ENCODE measurements at places on chromosomes 12 and 14. TPM values are rescaled to one million over a fixed set of nuclear protein-coding genes. Genes with fewer than 3 reads are reported as not detected.
A peak's percentile ranks its signal among the peaks of the same experiment; 100 is the strongest.

CLEC7A gene
- not detected for total RNA-seq

PLCZ1 gene
- total RNA-seq, result not detected

SRRM4 gene
- total RNA-seq, result not detected

KITLG gene
- total RNA-seq, result not detected

KCNC2 gene
- not detected for total RNA-seq

RASSF9 gene
- not detected for total RNA-seq

BCL11B gene
- total RNA-seq, result 284 TPM

NFE2 gene
- not detected for total RNA-seq

NUMB gene
- total RNA-seq, result 21.8 TPM

HSPB8 gene
- total RNA-seq, result not detected

KCNH3 gene
- total RNA-seq, result 3.1 TPM

RHOJ gene
- not detected for total RNA-seq

GRCh38 chr12:6262211-6262610, 48.3 kb upstream of the PLEKHG6 start:
- DNase-seq, result no peak

DNA sequence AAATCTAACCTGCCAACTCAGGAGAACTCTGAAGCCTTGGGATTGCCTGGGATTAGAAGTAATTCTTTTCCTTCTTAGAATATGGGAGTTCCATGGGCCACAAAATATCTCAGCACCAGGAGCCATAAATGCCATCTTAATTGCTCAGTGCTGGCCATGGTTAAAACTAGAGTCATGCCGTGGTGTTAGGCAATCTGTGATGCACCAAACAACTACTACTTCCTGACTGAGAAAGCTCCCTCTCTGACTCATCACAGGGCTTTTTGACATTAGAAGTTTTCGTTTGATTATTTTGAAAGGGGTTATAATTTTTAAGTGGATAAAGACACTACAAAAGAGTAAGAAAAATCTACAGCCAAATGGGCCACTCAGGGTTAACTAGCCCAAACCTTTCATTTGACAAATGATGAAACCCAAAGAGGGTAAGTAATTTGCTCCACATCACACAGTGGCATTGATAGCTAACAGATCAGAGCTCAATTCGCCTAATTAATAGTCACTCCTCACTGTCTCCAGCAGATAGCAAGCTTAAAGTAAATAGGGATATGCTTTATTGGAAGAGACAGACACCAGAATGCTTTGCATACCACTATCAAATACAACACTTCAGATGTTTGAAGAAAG, 377.3 kb downstream of the EMP1 start:
- no peak for DNase-seq

DNA sequence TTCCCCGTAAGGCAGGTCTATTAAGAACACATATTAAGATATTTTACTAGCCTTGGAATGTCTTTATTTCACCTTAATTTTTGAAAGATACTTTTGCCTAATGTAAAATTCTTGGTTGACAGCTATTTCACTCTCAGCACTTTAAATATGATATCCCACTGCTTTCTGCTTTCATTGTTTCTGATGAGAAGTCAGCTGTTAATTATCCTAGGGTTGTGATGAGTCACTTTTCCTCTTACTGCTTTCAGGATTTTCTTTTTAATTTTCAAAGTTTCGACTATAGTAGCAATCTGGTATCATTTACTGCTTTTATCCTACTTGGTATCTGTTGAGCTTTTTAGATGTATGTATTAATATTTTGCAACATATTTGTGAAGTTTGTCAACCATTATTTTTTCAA, 578.9 kb upstream of the ATP2B1 start:
- DNase-seq, result no peak

- DNase-seq, result peak; percentile 62
These were observed 59.7 kb downstream of the PLXNC1 start for GRCh38 chr12:94207849-94208621.

DNA sequence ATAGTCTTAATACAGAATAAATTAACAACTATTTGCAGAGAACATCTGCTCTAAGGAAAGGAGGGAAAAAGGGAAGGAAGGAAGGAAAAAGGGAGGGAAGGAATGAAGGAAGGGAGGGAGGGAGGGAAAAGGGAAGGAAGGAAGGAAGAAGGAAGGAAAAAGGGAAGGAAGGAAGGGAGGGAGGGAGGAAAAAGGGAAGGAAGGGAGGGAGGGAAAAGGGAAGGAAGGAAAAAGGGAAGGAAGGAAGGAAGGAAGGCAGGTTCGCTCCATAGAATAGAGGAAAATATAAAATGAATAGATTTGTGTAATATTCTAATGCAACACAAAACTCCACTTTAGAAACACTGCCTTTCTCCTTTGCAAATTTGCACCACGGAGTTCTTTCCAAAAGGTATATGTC, 16.6 kb downstream of the KICS2 start:
- DNase-seq, result no peak

DNA sequence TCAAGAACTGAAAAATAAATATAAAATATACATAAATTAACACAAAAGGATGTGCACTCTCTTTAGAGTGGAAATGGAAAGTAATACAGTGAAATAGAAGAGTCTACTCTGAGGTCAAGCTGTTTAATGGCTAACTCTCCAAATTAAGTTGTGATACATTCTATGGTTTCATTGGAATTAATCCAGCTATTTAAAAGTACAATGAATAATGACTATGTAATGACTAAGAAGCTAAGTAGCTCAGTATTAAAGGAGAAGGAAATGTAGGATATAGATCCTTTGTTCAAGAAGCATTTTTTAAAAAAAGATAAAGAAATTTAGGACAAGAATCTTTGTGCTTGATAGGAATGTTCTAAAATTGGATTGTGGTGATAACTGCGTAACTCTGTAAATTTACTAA, 85.3 kb downstream of the LRP6 start:
- no peak for DNase-seq

- DNase-seq, result no peak
These were observed 53.8 kb downstream of the TRPV4 start for GRCh38 chr12:109779382-109779781.

DNA sequence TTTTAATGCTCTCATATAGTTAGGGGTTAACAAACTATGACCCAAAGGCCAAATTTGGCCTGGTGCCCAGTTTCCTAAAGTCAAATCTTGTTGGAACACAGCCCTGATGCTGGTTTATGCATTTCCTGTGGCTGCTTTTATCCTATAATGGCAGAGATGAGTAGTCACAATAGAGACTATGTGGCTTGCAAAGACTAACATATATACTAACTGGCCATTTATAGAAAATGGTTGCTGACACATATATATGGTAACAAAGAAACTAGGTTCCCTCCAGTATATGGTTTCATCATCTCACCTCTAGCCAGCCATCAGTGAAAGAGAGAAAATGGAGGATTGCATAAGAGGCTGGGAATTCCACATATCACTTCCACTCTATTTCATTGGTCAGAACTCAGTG, 10.8 kb downstream of the NAV3 start:
- DNase-seq, result no peak

DNA sequence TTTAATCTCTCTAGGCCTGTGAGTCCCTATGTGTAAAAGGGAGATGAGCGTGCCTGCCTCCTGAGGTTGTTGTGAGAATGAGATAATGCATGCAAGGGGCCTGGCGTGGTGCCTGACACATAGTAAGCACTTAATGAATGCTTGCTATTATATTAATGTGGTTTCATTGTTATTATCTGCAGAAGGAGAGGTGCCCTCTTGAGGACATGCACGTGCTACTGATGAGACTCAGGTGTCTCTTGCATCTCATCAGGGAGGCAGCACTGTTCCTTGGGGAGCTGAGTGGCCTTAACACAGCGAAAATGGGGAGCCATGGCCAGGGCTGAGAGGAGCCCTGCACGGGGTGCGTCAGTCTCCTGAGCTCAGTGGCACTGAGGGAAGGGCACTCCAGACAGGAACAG, 29.9 kb upstream of the BCDIN3D start:
- no peak for DNase-seq

- DNase-seq, result no peak
These were observed 476.1 kb upstream of the SOX5 start for GRCh38 chr12:24425601-24425970.

- no peak for DNase-seq
These were observed 36.1 kb upstream of the CCDC88C start for GRCh38 chr14:91453744-91454143.

- no peak for DNase-seq
These were observed 17.2 kb downstream of the MAP3K12 start for GRCh38 chr12:53481939-53482586.

DNA sequence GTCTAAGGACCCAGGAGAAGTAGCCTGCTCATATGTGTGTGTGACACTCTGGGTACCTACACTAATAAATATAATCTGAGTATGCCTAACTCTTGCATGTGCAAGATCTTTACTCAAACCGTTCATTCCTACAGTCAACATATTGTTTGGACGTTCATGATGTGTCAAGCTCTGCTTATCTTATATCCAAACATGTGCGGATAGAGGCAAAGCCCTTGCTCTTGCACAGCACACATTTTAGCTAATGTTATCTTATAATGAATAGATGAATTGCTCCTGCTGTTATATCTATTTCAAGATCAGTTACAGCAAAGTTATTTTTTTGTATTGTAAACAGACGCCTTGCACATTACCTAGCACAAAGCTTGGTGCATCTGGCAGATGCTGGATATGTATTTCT, 228.4 kb upstream of the FLRT2 start:
- no peak for DNase-seq

GRCh38 chr14:94880876-94881275, 111.0 kb upstream of the GSC start:
- no peak for DNase-seq

GRCh38 chr12:6957741-6958608, 6.8 kb downstream of the PTPN6 start:
- no peak for DNase-seq

DNA sequence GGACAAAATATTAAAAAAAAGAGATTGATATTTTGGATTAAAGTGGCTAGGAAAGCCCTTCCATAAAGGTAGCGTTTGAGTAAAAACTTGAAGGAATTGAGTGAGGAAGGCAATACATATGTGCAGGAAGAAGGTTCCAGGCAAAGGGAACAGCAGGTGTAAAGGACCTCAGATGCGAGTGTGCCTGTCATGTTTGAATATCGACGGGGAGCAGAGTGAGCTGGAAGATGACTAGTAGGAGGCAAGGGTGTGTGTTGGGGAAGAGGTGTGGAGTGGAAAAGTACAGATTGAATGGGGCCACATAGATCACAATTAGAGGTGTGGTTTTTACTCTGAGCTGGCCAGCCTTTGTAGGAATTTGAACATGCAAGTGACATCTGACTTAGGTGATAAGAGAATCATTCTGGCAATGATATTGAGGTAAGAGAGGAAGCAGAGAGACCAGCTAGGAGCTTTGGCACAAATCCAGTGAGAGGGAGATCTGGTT, 15.0 kb upstream of the FBXO33 start:
- DNase-seq, result no peak

DNA sequence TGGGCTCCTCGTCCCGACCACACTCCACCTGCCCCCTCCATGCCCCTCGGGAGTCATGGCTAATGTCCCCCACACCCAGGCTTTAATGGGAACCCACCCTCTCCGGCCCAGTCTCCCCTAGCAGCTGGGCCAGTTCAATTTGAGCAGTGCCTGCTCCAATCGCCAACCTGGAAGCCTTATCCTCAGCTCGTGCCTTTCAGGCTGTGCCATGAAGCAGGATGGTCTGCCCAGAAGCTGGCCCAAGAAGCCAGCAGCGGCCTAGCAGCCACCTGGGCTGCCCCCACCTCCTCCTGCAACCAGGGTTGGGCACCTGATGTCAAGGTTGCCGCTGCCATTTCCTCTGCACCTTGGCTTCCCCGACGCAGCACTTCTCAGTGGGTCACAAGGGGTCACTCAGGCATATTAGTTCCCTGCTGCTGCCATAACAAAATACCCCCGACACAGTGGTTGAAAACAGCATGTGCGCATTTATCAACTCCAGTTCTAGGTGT, 2.3 kb upstream of the CLBA1 start:
- no peak for DNase-seq

GRCh38 chr14:97978341-97978740, 1181.2 kb downstream of the VRK1 start:
- DNase-seq, result peak; percentile 79

DNA sequence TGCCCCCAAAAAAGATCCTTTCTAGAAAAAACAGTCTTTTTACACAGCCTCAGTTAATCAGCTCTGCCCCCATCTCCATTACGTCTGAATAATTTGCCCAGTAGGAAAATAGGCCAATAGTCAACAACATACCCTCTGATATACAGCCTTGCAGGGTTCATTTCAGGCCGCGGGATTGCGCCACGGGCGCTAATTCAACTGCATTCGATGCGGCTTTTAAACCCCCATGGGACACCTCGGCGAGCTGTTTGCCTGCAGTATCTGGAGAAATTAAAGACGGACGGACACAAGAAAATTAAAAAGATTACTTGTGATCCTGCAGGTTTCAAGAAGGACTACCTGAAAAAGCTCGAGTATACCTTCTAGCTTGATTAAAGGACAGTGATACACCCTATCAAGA, 36.1 kb downstream of the ERP29 start:
- no peak for DNase-seq

DNA sequence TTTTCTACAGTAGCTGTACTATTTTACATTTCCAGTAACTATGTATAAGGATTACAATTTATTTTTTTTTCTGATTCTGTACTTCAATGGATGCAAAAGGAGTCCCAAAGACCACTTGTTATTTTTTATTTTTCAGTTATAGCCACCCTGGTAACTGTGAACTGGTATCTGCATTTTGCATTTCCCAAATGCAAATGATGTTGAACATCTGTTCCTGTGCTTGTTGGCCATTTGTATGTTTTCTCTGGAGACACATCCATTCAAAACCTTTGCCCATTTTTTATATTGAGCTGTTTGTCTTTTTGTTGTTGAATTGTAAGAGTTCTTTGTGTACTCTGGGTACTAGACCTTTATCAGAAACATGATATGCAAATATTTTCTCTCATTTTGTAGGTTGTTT, 485.6 kb downstream of the LRIG3 start:
- DNase-seq, result no peak

GRCh38 chr12:6962285-6963015, 8.0 kb downstream of the PHB2 start:
- no peak for DNase-seq

GRCh38 chr12:54991161-54991990, 6.8 kb upstream of the TESPA1 start:
- DNase-seq, result no peak

DNA sequence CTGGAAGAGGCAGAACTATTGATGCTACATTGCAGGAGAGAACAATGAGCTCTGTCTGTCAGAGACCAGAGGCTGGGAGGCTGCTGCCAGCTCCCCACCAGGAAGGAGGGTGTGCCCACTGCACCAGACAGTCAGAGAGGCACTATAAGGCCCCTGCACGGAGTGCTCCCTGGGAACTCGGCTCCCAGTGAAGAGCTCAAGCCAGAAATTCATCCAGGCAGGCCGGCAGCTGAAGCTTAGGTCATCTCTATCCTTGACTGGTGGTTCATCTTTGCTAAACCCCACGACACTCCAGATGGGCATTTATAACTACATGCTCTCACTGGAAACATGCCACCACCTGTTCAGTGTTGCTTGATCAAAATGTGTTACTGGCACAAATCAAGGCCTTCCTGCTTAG, 65.1 kb upstream of the GPATCH2L start:
- DNase-seq, result no peak

DNA sequence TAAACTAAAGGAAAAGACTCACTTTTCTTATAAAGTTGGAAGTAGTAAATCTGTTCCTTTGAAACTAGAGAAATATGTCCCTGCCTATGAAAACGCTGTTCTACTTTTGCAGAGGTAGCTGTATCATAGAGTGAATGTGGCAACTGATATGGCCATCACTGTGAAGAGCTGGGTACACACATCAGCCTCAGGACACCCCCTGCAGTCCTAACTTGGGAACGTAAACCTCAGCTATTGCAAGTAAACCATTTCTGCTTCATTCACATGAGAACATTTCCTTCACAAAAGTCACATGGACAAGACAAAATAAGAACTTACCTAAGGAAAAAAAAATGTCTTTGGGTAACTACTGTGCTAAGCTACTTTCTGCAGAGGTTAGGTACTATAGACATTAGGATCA, 233.3 kb upstream of the PPFIA2 start:
- peak; percentile 65 for DNase-seq

Data from CD8-positive, alpha-beta T cell (primary cell).